ENCODE measurements at places on chromosomes 12 and 14.

DNA sequence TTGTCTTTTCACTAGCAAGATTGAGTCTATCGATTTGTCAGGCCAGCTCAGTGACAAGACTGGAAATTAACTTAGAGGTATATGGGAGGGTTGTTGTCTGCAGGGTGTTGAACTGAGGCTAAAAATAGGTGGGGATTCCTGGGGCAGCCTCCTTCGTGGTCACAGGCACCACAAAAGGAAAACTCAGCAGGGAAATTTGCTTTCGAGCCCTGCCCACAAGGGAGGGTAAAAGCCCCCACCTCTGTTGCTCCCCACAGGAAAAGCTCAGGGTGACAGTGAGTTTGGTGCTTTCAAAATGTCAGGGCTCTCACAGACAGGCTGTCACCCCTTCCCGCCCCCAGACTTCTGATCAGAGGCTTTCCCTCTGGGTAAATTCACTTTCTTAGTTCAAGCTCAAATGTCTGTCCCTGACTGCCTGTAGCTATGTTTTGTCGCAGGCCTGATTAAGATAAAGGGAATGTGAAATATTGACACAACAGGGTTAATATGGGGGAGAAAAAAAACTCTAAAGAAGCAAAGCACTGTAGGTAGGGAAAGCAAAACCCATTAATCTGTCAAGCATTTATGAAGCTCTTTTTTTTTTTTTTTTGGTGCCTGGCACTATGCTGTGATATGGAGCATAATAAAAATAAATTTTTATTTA, 11.7 kb upstream of the NFKBIA start:
- no peak for DNase-seq

DNA sequence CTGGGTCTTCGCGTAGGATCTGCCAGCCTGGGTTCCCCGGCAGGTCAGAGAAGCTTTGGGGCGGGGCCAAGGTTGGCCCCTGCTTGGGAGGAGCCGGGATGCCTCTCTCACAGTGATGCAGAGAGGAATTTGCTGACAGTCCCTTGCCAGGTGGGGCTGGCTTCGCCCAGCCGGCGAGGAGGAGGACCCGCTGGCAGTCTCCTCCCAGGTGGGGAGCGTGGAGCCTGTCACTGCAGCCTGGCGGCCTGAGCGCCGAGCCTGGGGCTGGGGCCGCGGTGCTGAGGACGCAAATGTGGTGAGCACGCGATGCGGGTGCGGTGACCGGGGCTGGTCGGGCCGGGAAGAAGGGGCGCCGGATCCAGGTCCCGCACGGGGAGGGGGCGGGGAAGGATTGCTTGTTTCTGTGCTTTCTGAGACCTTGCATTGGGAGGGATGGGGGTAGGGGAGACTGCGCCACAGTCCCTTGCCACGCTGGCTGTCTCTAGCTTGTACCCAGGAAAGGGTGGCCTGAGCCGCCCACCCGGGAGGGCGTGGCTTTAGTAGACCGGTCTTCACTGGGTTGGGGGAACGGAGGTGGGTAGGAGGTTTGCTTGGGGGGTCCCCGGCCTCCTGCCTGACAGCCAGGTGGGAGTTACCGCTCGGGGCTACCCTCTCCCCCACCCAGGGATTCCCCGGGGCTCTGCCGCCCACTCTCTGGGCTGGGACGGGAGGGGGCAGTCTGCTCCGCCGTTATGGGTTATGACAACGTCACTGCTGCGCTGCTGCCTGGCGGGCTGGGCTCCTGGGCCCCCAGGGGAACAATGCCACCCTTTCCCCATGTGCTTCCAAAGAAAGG, at the start of gene TMEM63C:
Gene TMEM63C (plus strand): TSS at position 196 of the 835 bp plus-strand sequence. CDS start 37,016 bp downstream, outside the sequence.
- DNase-seq: no peak

DNA sequence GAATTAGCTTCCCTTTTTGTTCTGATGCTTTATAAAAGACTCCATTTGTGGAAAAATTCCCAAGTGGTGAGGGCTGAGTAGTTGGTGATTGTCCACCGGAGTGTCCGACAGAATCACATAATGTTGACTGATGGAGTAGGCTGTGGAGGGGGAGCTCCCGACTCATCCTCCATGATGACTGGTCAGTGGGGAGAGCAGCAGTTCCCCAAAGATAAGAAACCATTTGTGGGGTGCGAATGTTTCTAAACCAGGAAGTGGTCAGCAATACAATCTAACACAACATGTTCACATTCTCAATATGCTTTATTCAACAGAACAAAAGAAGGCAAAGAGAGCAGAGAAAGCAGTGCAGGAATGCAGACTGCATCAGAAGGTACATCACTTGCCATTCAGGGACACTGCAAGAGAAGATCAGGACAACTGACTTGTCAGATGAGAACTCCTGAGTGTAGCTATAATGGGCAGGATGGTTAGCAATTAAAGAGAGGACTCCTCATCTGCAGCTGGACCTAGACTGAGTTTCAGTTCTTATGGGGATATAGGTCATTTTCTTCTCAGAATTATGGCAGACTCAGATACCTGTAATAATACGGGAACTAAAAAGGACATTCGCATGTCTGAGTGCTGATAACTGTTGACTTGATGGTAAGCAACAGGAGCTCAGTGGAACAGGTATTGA, 5.4 kb downstream of the KRT6B start:
- no peak for DNase-seq

DNA sequence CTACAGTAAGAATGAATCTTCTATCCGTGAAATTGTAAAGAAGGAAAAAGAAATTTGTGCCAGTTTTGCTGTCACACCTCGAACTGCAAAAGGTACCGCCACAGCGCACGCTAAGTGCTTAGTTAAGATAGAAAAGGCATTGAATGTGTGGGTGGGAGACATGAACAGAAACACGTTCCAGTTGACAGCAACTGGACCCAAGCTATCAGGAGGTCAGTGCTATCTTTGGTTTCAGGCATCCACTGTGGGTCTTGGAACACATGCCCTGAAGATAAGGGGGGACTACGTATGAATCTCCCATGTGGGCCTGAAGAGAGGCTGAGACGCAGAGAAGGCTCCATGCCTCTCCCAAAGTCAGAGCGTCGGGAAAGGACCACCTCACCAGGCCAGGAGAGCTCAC, 9.8 kb downstream of the IFFO1 start:
- DNase-seq: no peak

DNA sequence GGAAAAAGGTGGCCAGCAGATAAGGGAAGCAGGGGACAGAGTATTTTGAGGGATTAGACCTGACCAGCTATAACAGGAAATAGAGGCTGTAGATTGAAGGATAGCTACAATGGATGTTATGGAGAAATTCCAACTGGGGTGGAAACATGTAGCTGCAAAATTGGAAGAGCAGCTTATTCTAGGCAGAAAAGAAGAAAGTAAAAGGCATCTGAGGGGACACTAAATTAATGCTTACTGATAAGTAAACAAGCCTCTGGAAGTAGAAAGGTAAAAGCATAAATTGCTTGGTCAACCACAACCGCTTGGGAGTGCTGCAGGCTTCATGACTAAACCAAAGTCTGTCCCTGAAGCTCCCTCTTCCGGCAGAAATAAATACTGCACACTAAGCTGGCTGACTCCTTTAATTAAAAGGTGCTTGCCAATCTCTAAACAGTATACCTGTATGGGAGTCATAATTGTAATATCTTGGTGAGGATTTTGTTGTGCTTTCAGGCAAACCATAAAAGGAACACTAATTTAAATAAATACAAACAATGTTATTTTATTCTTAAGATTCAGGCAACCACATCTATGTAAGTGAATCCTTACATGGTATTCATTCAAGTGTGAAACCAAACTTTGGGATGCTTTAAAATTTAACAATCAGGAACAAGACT, 7.7 kb downstream of the UBC start:
- DNase-seq: peak; percentile 91

GRCh38 chr14:58866391-58866790, 228.6 kb downstream of the DACT1 start:
- DNase-seq: no peak

All from astrocyte of the cerebellum (primary cell).